NCI-H526 treated with DMSO at 0.1 percent for 48 hours (cell line): ENCODE measurements at places on chromosomes 7 and 10.

GRCh38 chr7:71507680-71508602 lies 376.0 kb downstream of the GALNT17 start:
- DNase-seq = no peak

DNA sequence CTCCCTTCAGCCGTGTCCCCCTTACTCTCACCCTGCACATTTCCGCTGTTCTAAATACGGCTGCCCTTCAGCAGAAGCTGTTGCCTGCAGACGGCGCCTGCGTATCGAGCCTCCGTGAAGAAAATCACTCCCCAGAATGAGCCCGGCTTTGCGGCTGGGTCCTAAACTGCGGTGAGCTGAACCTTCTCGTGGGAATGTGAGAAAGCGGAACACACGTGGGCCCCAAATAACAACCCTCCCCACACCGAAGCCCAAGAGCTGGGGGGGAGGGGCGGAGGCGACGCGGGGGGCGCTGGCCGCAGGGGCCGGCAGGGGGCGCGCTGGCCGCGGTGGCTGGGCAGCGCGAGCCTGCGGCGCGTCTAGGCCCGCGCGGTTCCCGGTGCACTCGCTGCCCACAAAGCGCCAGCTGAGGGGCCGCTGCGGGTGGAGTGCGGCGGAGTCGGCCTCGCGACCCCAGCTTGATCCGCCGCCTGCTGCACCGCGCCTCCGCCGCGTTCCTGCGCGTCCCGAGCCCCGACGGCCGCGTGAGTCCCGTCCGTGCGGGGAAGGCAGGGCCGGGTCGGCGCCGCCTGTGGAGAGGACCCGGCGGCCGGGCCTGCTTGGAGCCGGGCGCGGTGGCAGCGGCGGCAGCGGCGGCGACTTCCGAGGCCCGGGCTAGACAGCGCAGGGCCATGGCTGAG lies at the start of gene ZNF398:
TSS of gene ZNF398 (plus strand) at position 382 of the 680 bp plus-strand sequence. CDS start at position 672, 290 bp downstream.
- DNase-seq = peak; percentile 66

- DNase-seq = no peak
Observed at GRCh38 chr7:71697400-71697799, 565.5 kb downstream of the GALNT17 start.

- DNase-seq = no peak
Observed at GRCh38 chr7:15782656-15783055, 96.2 kb upstream of the MEOX2 start.

DNA sequence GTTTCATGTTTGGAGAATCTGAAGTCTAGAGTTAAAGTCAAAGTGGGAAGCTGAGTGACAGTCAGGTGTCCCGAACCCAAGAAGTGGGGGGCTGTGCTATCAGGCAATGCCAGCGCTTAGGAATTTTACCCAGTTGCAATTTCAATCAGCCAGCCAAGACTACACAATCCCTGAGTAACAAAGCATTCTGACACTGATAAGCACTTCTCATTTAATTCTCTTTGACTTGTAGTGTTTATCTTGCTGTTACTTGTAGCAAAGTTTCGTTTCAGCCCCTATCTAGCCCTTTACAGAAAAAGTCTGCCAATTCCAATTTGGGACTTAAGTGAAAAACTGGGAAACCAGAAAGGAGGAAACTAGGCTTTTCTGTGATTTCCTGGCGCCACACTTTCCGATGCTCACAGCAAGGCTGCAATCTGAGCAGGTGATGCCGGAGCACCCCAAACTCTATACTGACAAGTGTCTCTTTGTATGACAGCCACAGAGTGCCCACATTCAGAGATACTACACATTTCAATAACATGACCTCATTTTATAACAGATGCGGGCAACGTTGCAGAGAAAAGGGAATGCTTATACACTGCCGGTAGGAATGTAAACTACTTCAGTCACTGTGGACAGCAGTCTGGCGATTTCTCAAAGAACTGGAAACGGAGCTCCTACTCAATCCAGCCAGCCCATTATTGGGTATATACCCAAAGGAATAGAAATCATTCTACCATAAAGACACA lies 61.0 kb downstream of the ITIH5 start:
- no peak for DNase-seq

DNA sequence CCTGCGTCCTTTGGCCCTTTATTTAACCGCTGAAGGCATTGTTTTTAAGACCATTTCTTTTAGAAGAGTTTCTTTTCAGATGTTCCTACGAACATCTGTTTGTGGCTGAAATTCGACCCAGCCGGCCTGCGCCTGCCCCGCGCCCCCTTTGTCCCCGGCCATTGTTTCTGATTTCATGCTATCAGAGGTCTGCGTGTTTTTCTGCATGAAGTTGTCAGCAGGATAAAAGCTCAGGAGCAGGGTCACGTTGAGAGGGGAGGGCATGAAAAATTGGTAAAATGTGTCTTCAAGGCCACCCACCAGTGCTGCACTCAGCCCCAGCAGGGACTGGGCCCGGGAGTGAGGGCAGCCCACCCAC lies 43.1 kb downstream of the NKX6-2 start:
- DNase-seq = no peak

GRCh38 chr7:33261585-33261984 lies 132.2 kb downstream of the BBS9 start:
- DNase-seq = no peak

DNA sequence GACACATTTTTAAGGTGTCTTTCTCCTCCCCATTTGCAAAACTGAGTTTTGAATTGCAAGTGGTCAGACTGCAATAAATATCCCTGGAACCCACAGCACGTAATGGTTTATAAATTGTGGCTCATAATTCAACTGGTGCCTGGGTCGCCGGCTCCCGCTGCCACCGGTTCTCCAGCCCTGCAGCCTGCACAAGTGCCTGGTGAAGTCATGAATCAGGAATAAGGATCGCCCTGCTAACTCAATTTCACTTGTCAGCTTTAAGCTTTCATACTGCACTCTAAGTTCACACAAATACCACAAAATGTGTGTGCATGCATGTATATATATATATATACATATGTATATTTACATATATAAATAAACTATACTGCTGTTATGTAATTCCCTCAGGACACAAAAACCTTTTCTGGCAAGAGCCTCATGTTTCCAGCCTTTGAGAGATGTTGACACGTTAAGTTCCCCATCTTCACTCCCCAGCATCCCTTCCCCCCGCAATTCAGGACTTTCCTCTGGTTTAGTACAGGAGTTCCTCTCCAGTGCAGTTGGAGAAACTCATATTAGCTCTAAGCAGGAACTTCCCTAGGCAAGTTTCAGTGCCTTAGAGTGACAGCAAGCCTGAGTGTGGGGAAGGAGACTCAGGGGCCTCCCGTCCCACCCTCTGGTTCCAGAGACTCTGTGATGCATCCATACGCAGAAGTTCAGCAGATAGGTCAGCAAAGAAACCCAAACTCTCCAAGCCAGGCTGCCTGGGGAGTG lies 129.2 kb upstream of the UNC5B start:
- no peak for DNase-seq

DNA sequence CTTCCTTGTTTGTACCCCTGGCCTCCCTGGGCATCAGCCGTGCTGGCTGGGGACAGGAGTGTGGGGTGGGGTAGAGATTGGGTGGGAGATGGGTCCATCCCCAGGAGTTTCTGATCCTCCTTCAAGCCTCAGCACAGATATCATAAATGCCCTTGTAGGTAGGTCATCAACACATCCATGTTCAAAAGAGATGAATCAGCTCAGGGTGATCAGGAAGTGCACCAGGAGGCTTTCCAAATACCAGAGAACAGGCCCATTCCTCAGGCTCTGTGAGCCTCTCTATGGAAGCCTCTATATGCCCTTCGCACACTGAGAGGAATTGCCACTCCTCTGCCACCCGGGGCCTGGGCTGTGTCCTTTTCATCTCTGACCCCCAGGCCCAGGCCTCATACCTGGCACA lies 31.9 kb upstream of the ADCYAP1R1 start:
- no peak for DNase-seq

DNA sequence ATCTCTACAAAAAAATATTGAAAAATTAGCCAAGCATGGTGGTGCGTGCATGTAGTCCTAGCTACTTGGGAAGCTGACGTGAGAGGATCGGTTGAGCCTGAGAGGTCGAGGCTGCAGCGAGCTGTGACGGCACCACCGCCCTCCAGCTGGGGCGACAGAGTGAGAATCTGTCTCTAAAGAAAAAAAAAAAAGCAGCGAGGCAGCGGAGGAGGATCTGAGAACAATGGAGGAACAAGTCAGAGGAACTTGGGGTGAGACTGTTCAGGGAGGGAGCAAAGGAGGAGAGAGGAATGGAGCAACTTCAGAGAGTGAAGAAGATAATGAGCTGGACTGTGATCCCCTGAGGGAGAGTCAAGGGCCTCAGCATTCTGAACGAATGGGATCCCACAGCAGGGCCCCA lies 85.4 kb downstream of the MKX start:
- DNase-seq = no peak

DNA sequence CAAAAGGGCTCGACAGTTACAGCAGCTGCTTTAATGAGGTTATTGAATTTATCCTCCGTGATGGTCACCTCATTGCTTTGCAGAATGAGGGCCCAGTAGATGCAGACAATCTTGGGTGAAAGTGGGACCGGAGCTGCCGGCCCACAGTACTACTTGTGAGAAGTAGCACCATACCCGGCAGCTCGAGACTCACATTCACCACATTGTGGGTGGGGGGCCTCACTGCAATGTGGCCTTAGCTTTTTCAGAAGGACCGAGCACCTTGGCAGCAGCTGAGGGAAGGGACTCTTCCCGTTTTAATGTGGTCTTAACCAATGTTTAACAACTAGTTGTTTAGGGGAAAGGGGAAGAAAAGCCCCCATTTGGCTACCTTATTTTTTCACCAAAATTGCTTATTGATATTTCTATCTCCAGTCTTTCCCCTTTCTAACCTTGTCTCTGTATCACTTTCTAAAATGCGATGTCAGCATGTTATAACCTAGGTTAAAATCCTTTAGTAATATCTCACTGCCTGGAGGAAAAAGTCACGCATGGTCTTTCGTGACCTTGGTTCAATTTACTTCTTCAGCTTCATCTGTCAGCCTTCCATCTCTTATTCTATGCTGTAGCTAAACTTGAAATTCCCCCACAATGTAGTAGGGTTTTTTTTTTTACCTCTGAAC lies 87.4 kb upstream of the PHYHIPL start:
- DNase-seq = no peak

DNA sequence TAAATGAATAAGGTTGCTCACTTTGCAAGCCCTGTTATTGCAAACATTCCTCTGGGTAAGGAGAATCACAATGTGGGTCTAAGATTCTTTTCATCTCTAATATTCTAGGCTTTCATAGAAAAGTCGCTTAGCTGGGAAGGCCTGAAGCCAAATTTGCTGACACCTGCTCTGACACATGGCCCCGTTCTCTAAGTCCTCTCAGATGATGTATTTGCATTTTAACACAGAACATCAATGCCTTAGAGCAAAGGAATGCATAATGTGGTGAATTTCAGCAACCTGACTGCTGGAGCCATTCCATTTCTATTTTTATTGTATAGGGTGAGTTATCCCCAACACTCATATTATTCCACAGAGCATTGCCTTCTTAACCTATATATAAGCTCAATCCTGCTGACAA lies 682.1 kb upstream of the NRP1 start:
- peak; percentile 9 for DNase-seq

GRCh38 chr7:38223306-38223705 lies 45.3 kb downstream of the STARD3NL start:
- DNase-seq = no peak

GRCh38 chr10:114010316-114010715 lies 33.4 kb upstream of the ADRB1 start:
- DNase-seq = no peak

- DNase-seq = no peak
Observed at GRCh38 chr10:130188195-130189175, 52.3 kb downstream of the GLRX3 start.

DNA sequence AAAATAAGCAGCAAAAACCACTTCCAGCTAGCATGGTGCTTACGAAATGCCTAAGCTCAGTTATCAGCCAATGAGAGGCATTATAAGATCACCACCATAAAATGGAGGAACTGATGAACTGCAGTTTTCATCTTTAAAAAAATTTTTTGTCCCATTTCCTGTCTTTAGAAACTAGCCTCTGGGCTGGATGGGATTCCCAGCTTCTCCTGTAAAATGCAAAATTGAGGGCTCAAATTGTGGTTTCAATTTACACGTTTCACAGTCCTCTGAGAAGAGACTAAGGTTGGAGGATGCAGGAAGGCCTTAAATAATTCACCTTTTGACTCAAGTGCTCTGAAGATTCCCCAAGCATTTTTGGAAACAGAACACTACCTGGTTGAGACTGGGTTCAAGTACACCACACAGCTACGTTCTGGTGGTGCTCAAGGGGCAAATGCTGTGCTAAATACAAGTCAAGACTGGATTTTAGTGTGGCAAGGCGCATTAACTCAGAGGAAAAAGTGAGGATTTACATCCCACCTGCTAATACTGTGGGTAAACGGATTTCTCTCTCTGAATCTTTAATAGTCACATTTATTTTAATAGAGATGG lies 951 bp downstream of the ZNF25 start:
- DNase-seq = no peak

- no peak for DNase-seq
Observed at GRCh38 chr10:32390193-32390592, 43.2 kb upstream of the EPC1 start.

DNA sequence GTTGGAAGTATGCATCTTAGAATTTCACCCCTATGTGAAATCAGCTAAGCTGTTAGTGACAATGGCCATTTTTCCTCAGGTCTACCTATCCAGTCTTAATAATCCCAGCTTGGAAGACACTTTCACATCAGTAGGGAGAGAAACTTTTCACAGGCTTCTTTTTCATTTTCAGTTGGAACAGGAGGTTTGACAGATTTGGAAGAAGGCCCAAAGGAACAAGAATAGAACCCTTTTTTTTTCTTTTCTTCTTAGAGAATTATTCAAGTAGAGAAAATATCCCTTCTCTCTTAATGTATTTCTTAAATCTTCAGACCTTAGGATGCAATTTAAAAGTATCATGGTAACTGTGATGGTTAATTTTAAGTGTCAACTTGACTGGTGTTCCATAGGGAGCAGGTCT lies 410.5 kb upstream of the C7orf33 start:
- DNase-seq = no peak

DNA sequence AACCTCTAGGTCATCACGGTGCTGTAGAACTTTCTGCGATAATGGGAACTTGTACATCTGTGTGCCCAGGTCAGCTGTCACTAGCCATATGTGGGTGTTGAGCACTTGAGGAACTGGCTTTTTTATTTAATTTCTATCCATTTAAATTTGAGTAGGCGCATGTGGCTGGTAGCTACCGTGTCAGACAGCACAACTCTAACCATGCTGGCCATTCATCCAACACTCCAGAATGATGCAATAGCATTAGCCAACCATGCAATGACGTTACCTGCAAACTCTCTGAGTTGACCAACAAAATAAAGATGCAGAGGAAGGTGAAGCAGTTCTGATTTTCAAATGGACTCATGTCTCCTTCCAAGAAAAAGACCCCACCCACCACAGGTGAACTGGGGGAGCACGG lies 24.4 kb upstream of the CHST15 start:
- no peak for DNase-seq

DNA sequence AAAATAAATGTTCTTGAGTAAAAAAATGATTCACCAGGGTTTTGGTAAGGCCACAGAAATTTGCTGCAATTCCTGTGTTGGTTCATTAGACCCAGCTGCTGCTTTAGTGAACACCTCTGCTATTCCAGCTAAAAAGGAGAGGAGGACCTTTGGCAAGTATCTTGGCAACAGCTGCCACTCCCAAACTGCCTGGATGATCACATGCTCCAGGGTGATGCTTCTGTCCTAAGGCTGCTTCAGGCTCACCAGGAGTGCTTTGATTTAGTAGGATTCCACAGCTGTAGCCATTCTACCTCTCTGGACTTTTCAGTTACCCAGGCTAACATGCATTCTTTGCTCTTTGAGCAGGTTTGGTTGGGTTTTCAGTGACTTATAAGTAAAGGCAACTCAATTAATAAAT lies 82.6 kb upstream of the NPVF start:
- DNase-seq = no peak

- peak; percentile 77 for DNase-seq
Observed at GRCh38 chr7:30771174-30771879, at the start of gene MINDY4. Gene MINDY4 (plus strand): TSS chr7:30771417. CDS start chr7:30771494, 77 bp downstream.
